ENCODE measurements at places on chromosomes 2 and 18.

DNA sequence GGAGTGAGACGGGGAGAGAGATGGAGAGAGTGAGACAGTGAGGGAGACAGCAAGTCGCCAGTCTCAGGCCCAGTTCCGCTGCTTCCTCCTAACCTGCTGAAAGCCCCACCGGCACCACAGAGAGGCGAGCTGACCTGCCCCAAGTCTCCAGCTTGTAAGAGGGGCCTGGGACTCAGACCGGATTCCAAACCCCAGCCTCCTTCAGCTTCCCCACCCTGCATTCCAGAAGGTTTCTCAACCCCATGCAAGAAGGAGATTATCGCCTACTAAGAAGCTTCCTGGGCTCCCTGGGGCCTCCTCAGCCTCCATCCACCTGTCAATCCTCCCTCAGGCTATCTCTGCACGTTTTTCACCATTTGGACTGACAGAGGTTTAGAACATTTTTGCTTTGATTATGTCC is 173.1 kb upstream of the RAB6C start:
- H3K27ac ChIP-seq, result no peak overlapping the region
- no peak overlapping the region for H3K4me3 ChIP-seq
- no peak for DNase-seq
- no peaks in the 10 kb centered on the region for H3K36me3 ChIP-seq
- no peaks in the 10 kb centered on the region for H3K4me1 ChIP-seq

GRCh38 chr2:44680424-44680971 is 261.0 kb upstream of the SIX3 start:
- H3K4me1 ChIP-seq, result no peaks in the 10 kb centered on the region
- H3K27me3 ChIP-seq, result no peaks in the 10 kb centered on the region
- no peak overlapping the region for H3K27ac ChIP-seq
- H3K36me3 ChIP-seq, result no peaks in the 10 kb centered on the region

- H3K36me3 ChIP-seq, result no peaks in the 10 kb centered on the region
- no peaks in the 10 kb centered on the region for H3K27me3 ChIP-seq
Observed at GRCh38 chr18:9722691-9723090, 14.6 kb downstream of the RAB31 start.

DNA sequence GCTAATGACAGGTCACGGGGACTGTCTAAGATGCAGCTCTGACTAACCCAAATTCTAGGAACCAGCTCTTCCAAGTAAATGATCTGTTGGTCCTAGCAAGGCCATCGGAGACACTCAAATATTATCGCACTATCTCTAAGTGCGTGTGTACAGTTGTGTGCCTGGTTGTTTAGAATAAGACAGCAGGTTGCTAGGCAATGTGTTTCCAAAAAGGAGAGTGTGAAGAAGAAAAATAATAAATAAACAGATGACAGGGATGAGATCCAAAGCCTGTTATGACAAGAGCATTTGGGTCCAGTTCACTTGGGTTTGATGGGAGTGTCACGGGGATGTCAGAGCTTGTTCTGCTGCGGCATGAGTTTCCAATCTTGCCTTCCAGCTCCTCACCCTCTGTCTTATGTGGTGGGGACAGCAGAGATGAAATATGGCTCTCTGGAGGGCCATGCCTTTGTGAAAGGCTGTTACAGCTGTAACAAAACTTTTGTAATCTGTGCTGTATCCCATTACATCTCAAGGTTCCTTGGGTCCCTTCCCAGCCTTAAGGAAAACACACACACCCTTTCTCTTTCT is 127.5 kb upstream of the TNP1 start:
- no peaks in the 10 kb centered on the region for H3K36me3 ChIP-seq
- DNase-seq, result no peak
- peaks cover 2% of the 10 kb centered on the region for H3K27me3 ChIP-seq
- peaks cover 14% of the 10 kb centered on the region for H3K4me1 ChIP-seq
- no peak overlapping the region for H3K4me3 ChIP-seq
- H3K27ac ChIP-seq, result peak overlapping the region; percentile 71

GRCh38 chr2:30894498-30895119 is 87.4 kb upstream of the CAPN13 start:
- DNase-seq, result no peak
- H3K27me3 ChIP-seq, result peaks cover 26% of the 10 kb centered on the region
- H3K4me3 ChIP-seq, result no peak overlapping the region
- H3K36me3 ChIP-seq, result no peaks in the 10 kb centered on the region
- H3K4me1 ChIP-seq, result no peaks in the 10 kb centered on the region

GRCh38 chr2:237137626-237138323 is 52.1 kb downstream of the COPS8 start:
- DNase-seq, result no peak
- H3K36me3 ChIP-seq, result no peaks in the 10 kb centered on the region
- peaks cover 5% of the 10 kb centered on the region for H3K4me1 ChIP-seq
- no peak overlapping the region for H3K27ac ChIP-seq
- H3K4me3 ChIP-seq, result no peak overlapping the region

DNA sequence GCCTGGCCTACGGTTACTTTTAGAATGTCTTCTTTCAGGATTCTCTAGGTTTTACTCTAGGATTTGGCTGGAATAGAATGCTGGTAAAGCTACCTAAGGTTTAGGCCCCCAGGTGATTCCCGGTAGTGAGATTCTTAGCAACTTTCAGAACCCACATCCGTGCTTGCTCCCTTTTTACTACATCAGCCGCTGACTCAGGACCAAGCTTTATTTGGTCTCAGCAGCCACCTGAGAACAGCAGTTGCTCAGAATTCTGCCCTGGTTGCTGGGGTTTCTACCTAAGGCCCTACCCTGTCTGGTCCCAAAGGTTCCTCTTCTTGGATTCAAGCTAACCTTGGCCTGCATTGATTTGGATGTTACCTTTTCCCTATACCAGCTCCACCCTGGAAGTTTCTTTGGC is 36.1 kb upstream of the NDUFV2 start:
- no peaks in the 10 kb centered on the region for H3K36me3 ChIP-seq
- no peak for DNase-seq
- H3K27me3 ChIP-seq, result no peaks in the 10 kb centered on the region
- no peak overlapping the region for H3K4me3 ChIP-seq
- H3K27ac ChIP-seq, result no peak overlapping the region

GRCh38 chr2:75801234-75801982 is 90.7 kb upstream of the GCFC2 start:
- no peaks in the 10 kb centered on the region for H3K27me3 ChIP-seq
- no peak overlapping the region for H3K4me3 ChIP-seq
- DNase-seq, result no peak
- no peaks in the 10 kb centered on the region for H3K36me3 ChIP-seq
- H3K27ac ChIP-seq, result no peak overlapping the region

DNA sequence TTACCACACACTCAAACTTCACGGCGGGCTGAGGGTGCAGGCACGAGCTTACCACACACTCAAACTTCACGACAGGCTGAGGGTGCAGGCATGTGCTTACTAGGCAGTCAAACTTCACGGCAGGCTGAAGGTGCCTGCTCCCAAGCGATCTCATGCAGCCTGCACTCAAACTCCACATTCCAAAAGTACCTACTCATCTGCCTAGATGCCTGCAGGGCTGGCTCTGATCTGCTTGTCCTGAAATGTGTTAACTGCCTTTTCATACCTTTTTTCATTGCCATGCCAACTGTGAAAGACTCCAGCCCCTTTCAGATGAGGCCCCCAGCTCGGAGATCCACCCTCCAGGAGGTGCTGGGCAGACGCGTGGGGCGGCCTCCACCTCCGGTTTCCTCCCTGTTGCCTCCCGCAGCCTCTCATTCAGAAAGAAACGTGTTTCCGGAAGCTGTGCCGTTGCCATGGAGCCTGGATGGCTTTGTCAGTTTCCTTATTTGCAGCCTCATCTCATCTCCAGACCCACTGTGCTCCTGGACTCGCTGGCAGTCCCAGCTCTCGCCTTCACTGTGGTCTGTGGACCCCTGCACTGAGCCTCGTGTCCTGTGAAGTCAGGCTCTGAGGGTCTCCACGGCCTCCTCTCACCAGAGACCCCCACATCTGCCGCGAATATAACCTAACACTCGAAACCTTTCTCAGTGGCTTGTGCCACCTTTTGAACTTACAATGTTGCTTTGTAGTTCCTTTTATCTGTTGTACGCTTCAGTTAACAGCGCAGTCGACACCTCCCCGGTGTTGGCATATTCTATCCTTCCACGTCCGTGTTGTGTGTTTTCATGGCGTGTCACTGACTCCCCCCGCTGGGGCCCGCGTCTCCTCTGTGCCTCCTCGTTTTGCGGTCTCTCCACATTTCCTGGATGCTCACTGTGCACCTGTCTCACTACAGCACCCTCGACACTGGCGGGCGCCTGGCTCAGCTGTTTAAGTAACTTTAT is 106.1 kb upstream of the ALKAL2 start:
- H3K4me3 ChIP-seq, result no peak overlapping the region
- H3K27me3 ChIP-seq, result peaks cover 9% of the 10 kb centered on the region
- H3K4me1 ChIP-seq, result no peaks in the 10 kb centered on the region
- no peaks in the 10 kb centered on the region for H3K36me3 ChIP-seq

DNA sequence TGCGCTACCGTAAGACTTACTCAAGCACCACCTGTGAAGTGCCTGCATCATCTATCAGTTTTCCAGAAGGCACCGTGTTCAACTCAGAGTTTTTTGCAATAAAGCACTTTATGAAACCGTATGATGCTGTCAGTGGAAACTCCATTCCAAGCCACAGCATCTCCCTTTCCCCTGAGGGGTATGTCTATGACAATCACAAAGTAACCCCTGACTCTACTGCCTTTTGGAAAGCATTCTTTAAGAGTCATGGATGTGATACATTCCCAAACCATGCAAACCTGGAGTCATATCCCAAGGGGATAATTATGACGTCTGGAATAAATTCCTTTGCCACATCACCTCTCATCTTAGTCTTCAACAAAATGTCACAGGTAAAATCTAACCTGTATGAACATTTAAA is 39.2 kb downstream of the UNC50 start:
- peaks cover 11% of the 10 kb centered on the region for H3K36me3 ChIP-seq
- no peak for DNase-seq
- no peaks in the 10 kb centered on the region for H3K4me1 ChIP-seq
- no peaks in the 10 kb centered on the region for H3K27me3 ChIP-seq

- H3K4me3 ChIP-seq, result no peak overlapping the region
- no peaks in the 10 kb centered on the region for H3K36me3 ChIP-seq
- H3K27me3 ChIP-seq, result no peaks in the 10 kb centered on the region
- H3K27ac ChIP-seq, result no peak overlapping the region
Observed at GRCh38 chr18:44986933-44987332, 306.2 kb downstream of the SETBP1 start.

GRCh38 chr2:121153516-121153915 is 131.5 kb downstream of the TFCP2L1 start:
- no peaks in the 10 kb centered on the region for H3K36me3 ChIP-seq
- H3K4me1 ChIP-seq, result peaks cover 52% of the 10 kb centered on the region
- no peak overlapping the region for H3K4me3 ChIP-seq

DNA sequence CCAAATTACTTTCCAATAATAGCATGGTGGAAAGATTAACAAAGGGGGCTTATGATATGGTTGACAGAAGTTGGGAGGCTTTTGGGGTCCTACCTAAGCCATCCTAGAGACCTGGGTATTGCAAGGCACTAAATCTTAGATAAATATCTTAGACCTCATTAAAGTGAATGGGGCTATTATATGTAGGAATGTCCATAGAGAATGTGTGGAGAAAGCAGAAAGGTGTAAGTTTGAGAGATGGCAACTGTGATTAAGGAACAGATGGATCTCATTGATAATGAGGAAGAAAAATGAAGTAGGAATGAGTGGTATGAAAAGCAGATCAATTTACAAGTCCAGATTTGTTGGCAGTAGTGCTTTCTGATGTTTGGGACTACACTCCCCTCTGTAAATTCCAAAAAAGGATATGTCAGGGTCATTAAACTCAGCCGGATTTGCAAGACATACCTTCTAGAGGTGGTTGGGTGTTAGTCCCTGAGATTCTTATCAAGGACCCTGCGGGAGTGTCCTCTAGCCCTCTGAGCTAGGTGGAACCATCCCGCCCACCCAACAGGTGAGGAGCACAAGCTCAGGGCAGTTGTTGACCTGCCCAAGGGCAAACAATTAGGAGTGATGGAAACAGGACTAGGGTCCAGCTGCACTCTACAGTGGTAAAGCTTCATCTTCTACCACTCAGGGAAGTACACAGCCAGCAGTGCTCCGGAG is 12.1 kb downstream of the TCF7L1 start:
- no peaks in the 10 kb centered on the region for H3K4me1 ChIP-seq
- no peak overlapping the region for H3K4me3 ChIP-seq
- no peak for DNase-seq
- no peak overlapping the region for H3K27ac ChIP-seq
- H3K27me3 ChIP-seq, result no peaks in the 10 kb centered on the region

DNA sequence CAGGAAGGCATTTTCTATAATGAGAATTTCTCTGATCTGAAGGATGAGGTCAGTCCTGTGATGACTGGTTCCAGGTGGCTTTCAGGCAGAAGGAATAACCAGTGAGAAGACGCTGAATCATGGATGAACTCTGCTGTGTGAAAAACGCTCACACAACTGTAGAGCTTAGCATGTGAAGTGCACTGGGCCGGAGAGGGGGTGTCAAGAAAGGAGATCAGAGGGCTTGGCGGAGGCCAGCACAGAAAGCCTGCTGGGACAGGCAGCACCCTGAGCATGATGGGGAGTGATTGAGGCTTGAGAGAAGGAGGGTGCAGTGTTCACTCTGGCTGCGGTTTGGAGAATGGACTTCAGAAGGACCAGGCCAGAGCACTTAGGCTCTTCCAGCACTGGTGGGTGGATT is 236.5 kb downstream of the TPGS2 start:
- no peak overlapping the region for H3K27ac ChIP-seq
- no peak overlapping the region for H3K4me3 ChIP-seq
- DNase-seq, result no peak
- no peaks in the 10 kb centered on the region for H3K4me1 ChIP-seq
- no peaks in the 10 kb centered on the region for H3K36me3 ChIP-seq

DNA sequence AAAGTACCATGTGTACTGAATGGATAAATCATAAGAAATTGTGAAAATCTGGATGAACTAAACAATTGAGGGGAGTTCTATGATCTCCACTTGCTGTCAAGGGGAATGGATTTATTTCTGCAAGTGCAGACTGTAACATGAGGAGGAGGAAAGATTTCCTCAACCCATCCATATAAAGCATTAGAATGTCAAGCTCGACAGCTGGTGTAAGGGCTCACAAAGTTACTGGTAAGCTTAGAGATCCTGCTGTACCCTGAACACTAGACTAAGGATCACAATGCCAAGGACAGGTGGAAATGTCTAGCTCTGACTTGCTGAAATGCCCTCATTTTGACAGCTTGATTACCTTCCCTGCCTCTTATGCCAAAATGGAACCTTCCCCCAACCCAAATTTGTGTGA is 125.3 kb downstream of the TCF4 start:
- no peak overlapping the region for H3K27ac ChIP-seq
- H3K4me1 ChIP-seq, result peaks cover 12% of the 10 kb centered on the region
- no peak for DNase-seq
- H3K4me3 ChIP-seq, result no peak overlapping the region
- no peaks in the 10 kb centered on the region for H3K27me3 ChIP-seq
